ENCODE measurements at places on chromosomes 3 and 15.
A peak's percentile ranks its signal among the peaks of the same experiment; 100 is the strongest.

DNA sequence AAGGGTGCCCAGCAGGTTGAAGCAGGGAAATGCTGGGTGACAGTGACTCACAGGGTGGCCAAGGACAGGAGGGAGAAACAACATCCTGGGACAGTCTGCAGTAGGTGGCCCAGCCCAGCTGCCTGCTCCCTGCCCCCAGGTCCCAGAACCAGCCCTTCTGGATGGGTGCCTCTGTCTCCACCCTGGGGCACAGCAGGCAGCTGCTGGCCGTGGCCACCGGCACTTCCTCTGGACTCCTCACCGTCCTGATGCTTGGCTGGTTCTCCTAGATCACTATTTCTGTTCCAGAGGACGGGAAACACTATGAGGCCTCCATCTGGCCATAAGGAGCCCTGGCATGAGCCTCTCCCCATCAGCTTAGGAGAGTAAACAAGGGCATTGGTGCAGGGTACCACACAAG, 258.9 kb downstream of the XXYLT1 start:
- no peak for DNase-seq

GRCh38 chr3:192957441-192958021, 39.9 kb upstream of the MB21D2 start:
- DNase-seq: no peak

DNA sequence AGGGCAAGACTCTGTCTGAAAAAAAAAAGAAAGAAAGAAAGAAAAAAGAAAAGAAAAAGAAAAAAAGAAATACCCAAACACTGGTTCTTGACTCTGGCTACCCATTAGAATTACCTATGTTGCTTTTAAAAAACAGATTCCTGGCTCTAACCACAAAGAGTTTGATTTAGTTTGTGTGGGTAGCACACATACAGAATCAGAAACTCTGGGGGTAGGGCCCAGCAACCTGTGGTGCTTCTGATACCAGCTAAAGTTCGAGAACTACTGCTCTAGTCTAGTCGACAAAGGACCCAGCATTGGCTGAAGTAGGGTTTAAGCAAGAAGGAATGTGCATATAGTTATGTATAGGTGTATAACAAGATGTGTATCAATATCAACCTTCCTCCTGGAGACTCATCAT, 392.7 kb downstream of the EFHB start:
- no peak for DNase-seq

DNA sequence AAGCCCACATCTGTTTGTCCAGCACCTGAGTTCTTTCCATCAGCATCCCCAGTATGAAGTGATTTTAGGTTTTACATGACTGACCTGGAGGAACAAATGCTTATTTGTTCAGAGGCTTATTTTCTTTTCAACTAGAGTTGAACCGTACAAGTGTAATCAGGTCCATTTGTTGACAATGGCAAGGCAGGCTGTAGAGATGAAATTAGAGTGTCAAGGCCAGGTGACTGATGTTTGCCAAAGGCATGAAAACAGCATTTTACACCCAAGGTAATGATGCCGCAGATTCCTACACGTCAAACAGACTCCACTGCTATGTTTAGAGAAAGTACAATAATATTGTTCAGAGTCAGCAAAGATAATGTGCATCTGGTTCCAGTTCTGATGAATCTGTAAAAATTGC, 96.5 kb downstream of the KCNAB1 start:
- no peak for DNase-seq

DNA sequence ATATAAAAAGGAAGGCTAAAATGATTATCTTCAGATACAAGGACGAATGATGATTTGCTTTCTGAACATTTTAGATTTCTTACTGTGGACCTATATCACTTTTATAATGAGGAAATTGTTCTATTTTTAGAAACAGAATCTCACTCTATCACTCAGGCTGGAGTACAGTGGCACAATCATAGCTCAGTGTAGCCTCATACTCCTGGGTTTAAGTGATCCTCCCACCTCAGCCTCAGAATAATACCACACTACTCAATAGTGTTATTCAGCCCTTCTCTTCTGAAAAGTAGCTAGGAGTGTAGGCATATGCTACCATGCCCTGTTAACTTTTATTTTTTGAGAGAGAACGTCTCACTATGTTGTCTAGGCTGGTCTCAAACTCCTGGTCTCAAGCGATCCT, 15.8 kb downstream of the DNAJC13 start:
- no peak for DNase-seq

DNA sequence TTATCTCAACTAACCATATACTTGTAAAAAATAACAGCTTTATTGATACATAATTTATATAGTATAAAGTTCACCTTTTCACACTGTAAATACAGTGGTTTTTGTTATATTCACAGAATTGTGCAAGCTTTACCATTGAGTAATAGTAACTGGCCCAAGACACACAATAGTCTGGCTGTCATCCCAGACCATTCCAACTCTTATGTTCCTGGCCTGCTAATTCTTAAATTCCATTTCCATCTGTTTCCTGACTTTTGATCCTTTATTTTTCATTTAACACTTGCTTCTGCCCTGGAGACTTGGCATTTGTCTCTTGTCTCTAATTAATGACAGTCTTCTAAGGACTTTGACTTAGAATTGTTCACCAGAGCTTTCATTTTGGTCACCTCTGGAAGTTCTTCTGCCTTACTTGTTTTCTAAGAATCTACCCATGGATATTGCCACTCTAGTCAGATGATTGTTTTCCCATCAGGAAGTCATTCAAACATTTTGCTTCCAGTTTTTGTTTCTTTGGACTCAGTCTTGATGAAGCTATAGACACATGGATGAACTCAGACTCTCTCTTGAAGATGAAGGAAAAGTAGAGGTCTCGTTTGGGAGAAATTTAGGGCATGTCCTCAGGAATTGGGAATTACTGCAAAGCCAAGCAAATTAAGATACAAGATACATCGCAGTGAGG, 27.2 kb upstream of the PLSCR4 start:
- no peak for DNase-seq

DNA sequence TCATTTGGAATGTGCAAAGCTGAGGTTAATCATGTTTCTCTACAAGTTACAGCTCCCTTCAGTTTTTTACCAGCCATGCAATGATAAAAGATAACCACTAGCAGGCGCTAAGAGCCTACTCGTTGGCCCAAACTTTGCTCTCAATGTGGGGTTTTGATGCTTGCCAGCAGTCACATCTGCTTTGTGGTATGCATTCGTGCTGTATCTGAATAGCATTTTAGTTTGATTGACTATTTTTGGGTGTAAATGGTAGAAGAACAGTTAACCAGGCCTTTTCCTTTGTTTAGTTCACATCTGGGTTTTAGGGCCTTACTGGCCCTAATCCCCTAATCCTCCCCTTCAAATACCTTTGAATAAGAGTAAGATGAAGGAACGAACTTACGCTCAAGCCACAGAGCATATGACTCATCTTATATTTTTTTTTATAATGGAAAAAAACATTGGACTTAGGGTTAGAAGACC, 4.4 kb upstream of the CLDN11 start:
- DNase-seq: peak; percentile 19

GRCh38 chr3:159840703-159841299, 147.8 kb upstream of the IL12A start:
- DNase-seq: no peak

- no peak for DNase-seq
These were observed 18.2 kb downstream of the TRIM71 start for GRCh38 chr3:32835961-32836360.

Data from NCI-H1930 (cell line).